Activated naive CD4-positive, alpha-beta T cell treated with anti-CD3 and anti-CD28 coated beads, Interleukin-2, amount 10 ng/mL, durations not matched to agents 7 days and 5 days (primary cell): ENCODE measurements at places on chromosomes 6 and 20.

DNA sequence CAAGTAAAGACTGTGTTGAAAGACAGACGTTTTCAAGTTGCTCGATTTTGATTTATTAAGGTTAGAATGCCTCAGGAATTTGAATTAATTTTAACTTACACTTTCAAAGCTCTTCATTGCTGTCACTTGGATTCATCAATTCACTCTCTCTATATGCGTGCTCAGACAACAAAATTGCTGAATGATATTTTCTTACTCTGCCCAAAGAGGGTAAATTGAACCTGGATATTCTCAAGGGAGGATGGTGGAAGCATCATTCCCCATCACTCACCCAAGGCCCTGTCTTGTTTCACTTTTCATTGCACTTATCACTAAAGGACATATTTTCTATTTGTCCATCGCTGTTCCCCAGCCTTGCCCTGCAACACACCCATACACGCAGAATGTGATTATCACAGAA, 102.3 kb downstream of the PDE7B start:
- no peaks in the 10 kb centered on the region for H3K27me3 ChIP-seq
- no peak overlapping the region for H3K4me3 ChIP-seq
- H3K27ac ChIP-seq = no peak overlapping the region
- DNase-seq = no peak
- no peaks in the 10 kb centered on the region for H3K4me1 ChIP-seq

DNA sequence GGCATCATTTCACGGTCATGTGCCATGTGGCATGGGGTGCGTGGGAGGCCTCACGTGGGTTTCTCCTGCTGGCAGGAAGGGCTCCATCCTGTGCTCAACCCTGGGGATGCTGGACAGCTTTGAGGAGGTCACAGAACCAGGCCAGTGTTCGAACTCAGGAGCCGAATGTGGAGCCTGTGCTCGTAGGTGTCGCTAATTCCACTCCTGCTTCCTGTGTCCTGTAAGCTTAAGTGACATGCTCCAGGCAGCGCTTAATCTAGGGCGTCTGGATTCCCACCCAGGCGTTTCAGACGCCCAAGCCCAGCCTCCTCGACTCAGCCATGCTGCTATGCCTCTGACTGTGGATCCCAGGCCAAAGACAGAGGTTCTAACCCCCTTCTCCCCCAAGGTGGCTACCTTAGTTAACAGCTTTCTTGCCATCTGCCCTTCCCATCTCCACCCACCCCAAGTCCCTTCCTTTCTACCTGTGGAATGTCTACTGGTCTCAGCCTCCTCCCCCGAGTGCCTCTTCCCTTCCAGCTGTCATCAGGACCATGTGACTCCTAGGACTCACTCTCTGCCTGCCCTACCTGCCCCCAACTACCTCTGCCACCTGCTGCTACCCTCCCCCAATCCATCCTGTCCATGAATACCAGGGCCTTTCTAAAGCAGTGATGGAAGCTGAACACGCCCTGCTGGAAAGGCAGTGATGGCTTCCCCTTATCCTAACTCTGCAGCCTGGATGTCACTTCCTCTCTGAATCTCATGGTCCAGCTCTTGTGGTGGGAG, 255.1 kb downstream of the CDH26 start:
- no peaks in the 10 kb centered on the region for H3K4me1 ChIP-seq
- peaks cover 15% of the 10 kb centered on the region for H3K27me3 ChIP-seq
- no peaks in the 10 kb centered on the region for H3K36me3 ChIP-seq
- H3K4me3 ChIP-seq = no peak overlapping the region

DNA sequence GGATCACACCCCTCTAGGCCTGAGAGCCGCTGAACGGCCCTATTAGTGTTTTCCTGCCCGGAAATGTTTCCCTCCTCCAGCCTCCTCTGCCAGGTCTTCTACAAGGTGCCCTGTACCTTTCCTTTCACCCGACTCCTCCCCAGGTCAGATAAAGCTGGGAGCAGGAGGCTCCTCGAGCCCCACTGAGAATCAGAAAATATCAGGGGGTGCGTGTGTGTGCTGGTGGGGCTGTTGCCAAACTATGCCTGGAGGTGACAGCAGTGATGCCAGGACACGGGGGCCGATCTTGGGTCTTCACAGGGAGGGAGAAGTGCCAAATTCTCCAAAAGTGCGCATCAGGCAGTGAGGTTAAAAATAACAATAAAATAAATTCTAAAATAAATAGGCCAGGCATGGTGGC, 222.8 kb upstream of the RREB1 start:
- H3K27me3 ChIP-seq = no peaks in the 10 kb centered on the region
- H3K4me3 ChIP-seq = no peak overlapping the region
- DNase-seq = no peak
- H3K4me1 ChIP-seq = no peaks in the 10 kb centered on the region
- no peak overlapping the region for H3K27ac ChIP-seq
- H3K36me3 ChIP-seq = no peaks in the 10 kb centered on the region

DNA sequence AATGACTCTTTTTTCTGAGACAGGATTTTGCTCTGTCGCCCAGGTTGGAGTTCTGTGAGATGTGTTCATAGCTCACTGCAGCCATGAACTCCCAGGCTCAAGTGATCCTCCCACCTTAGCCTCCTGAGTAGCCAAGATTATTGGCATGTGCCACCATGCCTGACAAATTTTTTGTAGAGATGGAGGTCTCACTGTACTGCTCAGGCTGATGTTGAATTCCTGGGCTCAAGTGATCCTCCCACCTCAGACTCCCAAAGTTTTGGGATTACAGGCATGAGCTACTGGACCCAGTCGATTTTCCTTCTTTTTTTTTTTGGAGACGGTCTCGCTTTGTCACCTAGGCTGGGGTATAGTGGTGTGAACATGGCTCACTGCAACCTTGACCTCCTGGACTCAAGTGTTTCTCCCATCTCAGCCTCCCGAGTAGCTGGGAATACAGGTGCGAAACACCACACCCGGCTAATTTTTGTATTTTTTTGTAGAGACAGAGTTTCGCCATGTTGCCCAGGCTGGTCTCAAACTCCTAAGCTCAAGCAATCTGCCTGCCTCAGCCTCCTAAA, 24.3 kb downstream of the BCL2L1 start:
- no peak overlapping the region for H3K4me3 ChIP-seq
- peak overlapping the region; percentile 85 for H3K27ac ChIP-seq
- no peak for DNase-seq
- H3K27me3 ChIP-seq = no peaks in the 10 kb centered on the region
- peaks cover 46% of the 10 kb centered on the region for H3K36me3 ChIP-seq
- H3K4me1 ChIP-seq = peaks cover 67% of the 10 kb centered on the region

- peaks cover 6% of the 10 kb centered on the region for H3K4me1 ChIP-seq
- no peak overlapping the region for H3K4me3 ChIP-seq
- no peak for DNase-seq
- H3K27ac ChIP-seq = no peak overlapping the region
- H3K27me3 ChIP-seq = peaks cover 64% of the 10 kb centered on the region
- H3K36me3 ChIP-seq = no peaks in the 10 kb centered on the region
Observed at GRCh38 chr6:1592852-1593251, 16.9 kb upstream of the FOXC1 start.

DNA sequence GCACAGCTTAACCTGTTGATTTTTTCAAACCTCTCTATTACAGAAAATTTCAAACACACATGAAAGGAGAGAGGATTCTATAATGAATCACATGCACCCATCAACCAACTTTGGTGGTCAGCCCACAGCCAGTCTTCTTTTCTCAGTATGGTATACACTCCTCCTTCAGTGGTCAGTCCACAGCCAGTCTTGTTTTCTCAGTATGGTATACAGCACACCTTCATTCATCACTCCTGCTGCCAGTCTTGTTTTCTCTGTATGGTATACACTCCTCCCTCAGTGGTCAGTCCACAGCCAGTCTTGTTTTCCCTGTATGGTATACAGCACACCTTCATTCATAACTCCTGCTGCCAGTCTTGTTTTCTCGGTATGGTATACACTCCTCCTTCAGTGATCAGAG, 67.8 kb downstream of the SYNDIG1 start:
- no peaks in the 10 kb centered on the region for H3K4me1 ChIP-seq
- H3K4me3 ChIP-seq = no peak overlapping the region
- no peaks in the 10 kb centered on the region for H3K36me3 ChIP-seq
- no peak for DNase-seq
- H3K27me3 ChIP-seq = peaks cover 10% of the 10 kb centered on the region

- H3K36me3 ChIP-seq = no peaks in the 10 kb centered on the region
- H3K27ac ChIP-seq = no peak overlapping the region
- DNase-seq = no peak
- H3K4me3 ChIP-seq = no peak overlapping the region
- H3K27me3 ChIP-seq = no peaks in the 10 kb centered on the region
Observed at GRCh38 chr6:35036059-35036827, 104.9 kb downstream of the TCP11 start.

DNA sequence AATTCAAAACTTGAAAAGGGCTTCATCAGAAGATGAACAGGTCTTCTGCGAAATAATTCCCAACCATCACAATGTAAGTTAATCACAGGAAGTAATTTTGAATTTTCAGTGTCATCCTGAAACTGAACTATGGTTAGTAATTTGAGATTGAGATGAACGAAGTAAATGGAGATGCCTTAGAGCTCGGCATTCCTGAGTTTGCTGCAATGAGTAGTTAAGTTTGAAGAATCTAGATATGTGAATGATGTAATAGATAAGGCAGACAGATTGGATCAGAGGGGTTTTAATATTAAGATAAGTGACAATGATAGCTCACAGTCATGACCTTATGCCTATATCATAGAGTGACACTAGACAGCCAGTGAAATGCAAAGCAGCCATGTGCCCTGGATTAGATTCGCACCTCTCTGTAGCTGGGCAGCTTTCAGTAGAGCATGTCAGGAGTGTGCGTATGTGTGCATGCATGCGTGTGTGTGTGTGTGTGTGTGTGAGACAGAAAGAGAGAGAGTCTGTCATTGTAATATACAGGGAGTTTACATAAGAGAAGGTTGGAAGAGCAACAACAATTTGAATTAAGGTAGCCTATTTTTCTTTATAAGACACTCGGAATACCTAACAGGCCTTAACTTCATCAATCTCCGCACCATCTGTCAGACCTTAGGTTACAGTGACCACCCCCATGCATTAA, 233.0 kb downstream of the GMPR start:
- DNase-seq = no peak
- peaks cover 67% of the 10 kb centered on the region for H3K4me1 ChIP-seq
- peak overlapping the region; percentile 17 for H3K27ac ChIP-seq
- H3K36me3 ChIP-seq = peaks cover 23% of the 10 kb centered on the region
- H3K27me3 ChIP-seq = no peaks in the 10 kb centered on the region

- no peak overlapping the region for H3K27ac ChIP-seq
- peaks cover 20% of the 10 kb centered on the region for H3K36me3 ChIP-seq
- no peaks in the 10 kb centered on the region for H3K4me1 ChIP-seq
- DNase-seq = no peak
- no peak overlapping the region for H3K4me3 ChIP-seq
- no peaks in the 10 kb centered on the region for H3K27me3 ChIP-seq
Observed at GRCh38 chr6:88899569-88900316, 63.7 kb downstream of the RNGTT start.

DNA sequence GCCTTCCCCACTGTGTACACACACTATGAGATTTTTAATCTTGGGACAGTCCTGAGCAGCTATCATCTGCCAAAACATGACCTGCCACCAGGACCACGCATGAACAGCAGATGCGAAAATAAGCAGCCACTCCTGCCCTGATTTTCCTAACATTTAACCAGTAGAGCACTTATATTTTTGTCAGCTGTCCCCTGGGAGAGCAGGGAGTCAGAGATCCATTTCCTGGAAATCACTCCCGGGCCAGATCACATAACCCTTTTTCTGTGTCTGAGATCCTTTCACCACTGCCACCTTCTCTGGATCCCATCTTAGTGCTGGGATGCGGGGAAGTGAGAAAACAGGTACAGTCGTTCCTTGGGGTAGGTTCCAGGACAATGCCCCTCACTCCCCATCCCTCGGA, 5.7 kb downstream of the SDCBP2 start:
- no peak overlapping the region for H3K27ac ChIP-seq
- H3K4me1 ChIP-seq = peaks cover 9% of the 10 kb centered on the region
- H3K4me3 ChIP-seq = no peak overlapping the region
- H3K36me3 ChIP-seq = peaks cover 6% of the 10 kb centered on the region

DNA sequence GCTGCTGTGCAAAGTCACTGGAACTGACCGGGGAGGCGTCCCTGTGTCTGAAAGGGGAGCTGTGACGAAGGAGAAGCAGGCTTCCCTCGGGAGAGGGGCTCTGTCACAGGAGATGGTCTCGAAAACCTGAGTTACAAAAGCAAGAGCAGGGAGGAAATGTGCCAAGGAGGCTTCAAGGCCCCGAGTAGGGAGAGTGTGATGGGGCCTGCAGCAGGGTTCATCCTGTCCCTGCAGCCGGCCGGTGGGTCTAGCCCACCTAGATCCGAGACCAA, 16.7 kb downstream of the DYNLT1 start:
- peaks cover 63% of the 10 kb centered on the region for H3K36me3 ChIP-seq
- no peak overlapping the region for H3K4me3 ChIP-seq
- H3K27ac ChIP-seq = peak overlapping the region; percentile 53
- no peak for DNase-seq

GRCh38 chr6:148648754-148649453, 97.9 kb upstream of the UST start:
- H3K4me1 ChIP-seq = no peaks in the 10 kb centered on the region
- H3K27ac ChIP-seq = no peak overlapping the region
- peaks cover 7% of the 10 kb centered on the region for H3K27me3 ChIP-seq
- H3K36me3 ChIP-seq = no peaks in the 10 kb centered on the region
- DNase-seq = no peak

DNA sequence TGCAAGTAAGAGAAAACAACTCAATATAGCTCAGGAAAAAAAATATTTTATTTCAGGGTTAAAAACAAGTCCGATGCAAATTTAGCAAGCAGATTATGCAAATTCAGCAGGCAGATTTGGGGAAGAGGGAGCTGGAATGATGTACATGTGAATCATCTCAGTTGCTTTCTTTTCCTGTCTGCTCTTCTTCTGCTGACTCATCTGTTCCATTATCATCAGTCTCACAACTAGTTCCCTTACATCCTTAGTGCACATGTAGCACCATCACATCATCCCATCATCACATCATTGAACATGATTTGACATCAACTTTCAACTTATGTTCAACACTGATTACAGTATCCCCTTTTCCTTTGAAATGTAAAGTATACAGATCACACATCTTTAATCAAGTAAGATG, 11.5 kb upstream of the DEFB113 start:
- H3K4me3 ChIP-seq = no peak overlapping the region
- H3K36me3 ChIP-seq = no peaks in the 10 kb centered on the region
- H3K4me1 ChIP-seq = no peaks in the 10 kb centered on the region
- H3K27me3 ChIP-seq = no peaks in the 10 kb centered on the region
- DNase-seq = no peak
- no peak overlapping the region for H3K27ac ChIP-seq

DNA sequence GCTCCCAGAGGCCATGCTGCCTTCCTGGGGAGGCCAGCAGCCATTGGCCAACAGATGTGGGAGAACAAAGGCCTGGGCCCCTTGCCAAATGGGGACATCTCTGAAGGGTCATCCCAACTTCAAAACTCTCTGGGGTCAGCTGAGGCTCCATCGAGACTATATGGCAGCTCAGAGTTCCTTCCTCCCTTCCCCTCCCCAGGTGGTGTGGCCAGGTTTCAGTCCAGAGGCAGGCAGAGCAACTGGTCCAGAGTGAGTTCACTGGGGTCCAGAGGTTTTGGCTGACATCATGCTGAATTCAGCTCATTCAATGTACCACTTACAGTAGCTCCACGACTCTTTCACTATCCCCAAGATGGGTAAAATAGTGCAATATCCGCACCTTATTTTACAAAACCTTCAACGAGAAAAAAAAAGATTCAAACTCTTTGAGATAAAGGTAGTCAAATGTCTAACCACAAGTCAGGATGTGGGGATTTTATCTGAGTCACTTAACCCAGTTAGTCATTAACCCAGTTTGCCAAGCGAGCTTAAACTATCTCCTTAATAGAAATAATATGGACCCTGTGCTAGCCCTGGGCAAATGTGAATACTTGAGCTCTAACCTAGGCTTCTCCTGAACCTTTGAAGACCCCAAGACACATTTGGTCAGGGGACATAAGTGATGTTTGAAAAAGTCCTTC, 108.4 kb upstream of the PLEKHG1 start:
- H3K36me3 ChIP-seq = no peaks in the 10 kb centered on the region
- peaks cover 8% of the 10 kb centered on the region for H3K4me1 ChIP-seq
- no peak overlapping the region for H3K4me3 ChIP-seq
- H3K27me3 ChIP-seq = peaks cover 15% of the 10 kb centered on the region
- H3K27ac ChIP-seq = no peak overlapping the region
